CD4-positive, alpha-beta T cell treated with Interleukin-17A for 1 hour (primary cell): ENCODE measurements at places on chromosomes 1 and 21.

GRCh38 chr1:81681601-81682266 is 119.0 kb upstream of the ADGRL2 start:
- no peak for DNase-seq

- peak; percentile 22 for DNase-seq
Observed at GRCh38 chr1:228938537-228938901, 203.2 kb downstream of the RHOU start.

- no peak for DNase-seq
Observed at GRCh38 chr1:206429421-206429820, 40.9 kb upstream of the IKBKE start.

- no peak for DNase-seq
Observed at GRCh38 chr1:204882479-204882878, 11.8 kb downstream of the NFASC start.

DNA sequence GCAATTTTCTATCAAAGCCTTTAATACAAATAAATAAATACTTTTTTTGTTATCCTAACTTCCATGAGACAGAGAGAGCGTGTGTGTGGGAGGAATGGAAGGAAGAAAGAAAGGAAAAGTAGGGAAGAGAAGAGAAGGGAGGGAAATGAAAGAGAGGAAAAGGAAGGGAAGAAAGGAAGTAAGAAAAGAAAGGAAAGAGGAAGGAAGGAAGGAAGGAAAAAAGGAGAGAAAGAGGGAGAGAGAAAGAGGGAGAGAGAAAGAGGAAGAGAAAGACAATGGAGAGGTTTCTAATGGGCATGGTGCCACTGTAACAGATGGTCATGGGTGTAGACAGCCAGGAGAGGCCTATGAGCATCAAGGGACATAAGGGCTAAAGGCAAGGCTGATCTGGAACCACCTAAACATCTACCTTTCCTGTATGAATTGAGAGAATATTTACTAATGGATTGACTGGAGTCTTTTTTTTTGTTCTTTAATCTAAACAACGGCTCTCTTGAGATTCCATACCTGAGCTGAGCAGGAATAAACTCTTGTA is 234.9 kb downstream of the PTPRC start:
- DNase-seq, result no peak

- DNase-seq, result no peak
Observed at GRCh38 chr1:230276401-230276800, 149.7 kb downstream of the PGBD5 start.

DNA sequence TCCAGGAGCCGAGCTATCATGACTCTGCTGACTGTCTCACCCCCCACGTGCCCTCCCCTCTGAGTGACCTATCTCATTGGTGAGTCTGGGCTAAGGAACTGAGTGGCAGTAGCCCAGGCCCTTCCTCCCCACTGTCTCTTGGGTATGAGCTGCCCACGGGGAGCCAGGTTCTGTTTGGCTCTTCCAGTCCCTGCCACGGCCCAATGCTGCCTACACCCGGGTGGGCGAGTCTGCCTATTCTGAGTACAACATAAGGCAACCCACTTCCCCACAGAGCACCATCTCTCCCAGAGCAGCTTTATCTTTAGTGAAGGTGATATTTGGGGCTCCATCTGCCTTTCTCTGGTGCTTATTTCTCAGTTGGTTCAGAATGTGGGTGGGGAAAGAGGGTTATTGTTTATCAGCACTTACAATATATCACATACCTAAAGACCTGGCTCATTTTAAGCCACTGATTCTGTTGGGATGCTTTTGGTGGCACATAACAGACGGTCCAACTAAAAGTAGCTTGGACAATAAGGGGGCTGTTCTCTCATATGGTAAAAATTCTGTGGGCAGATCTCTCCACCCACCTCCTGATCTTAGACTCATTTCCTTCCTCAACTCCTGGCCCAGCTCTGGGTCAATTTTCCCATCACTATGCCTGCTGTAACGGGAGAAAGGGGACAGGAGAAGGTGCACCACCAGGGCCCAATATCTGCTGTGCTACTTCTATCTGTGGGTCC is 27.7 kb upstream of the VWA5B1 start:
- no peak for DNase-seq

DNA sequence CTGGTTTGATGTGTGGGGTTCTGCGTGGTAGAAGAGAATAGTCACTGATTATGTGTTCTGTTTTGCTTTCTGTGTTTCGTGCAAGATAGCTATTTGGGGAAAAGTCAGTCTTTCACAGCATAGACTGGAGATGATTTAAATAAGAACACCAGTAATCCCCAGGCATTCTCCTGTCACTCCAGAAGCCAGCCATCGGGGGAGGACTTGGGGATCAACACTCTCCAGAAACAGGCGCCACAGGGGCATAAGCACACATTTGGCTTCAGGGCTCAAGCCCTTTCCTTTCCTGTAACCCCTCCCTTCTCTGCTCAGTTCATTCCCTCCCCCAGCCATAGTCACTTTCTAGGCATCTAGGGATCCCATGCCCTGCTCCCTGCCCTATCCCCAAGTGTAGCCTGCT is 97.3 kb upstream of the BEND5 start:
- no peak for DNase-seq

DNA sequence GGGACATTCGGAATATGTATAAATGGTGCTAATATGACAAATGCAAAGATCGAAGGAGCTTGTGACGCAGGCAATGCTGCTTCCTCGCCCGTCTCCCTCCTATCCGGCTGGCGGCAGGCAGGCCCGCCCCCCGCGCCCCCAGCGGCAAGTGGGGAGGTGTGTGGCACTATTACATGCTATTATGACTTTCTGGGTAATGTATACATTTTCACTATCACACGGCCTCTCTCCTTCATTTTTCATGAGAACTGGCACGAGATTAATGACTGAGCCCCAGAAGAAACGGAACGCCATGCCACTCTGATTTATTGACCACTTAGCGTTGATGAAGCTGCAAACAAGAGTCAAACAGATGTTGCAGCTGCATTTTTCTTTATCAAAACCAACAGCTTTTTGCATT is 138.9 kb upstream of the VAMP3 start:
- DNase-seq, result no peak

DNA sequence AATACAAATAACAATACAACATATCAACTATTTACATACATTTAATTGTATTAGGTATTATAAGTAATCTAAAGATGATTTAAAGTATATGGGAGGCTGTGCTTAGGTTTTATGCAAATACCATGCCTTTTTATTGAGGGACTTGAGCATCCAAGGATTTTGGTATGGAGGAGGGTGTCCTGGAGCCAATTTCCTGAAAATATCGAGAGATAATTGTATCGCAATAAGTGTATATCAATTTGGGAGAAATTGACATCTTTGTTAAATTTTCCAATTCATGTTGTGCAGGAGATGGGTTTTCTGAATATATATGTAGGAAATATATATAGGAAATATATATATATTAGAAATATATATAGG is 63.5 kb downstream of the ATP1A1 start:
- no peak for DNase-seq
